ENCODE measurements at places on chromosomes 3 and 15.
A peak's percentile ranks its signal among the peaks of the same experiment; 100 is the strongest.

DNA sequence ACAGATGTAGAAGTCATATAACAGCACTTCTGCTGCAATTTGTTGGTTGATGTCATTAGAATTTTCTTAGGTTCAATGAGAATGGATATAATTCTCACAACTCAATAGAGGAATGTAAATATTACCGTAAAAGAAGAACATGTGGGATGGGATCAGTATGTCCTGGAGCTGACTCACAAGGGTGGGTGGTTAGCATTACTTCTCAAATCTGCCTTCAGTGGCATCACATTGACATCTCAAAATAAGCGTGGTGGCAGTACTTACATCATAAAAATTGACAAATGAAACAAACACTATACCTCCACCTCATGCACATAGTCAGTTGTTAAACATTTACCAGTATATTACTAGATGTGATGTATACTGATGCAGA is 1068.0 kb upstream of the CADM2 start:
- DNase-seq = no peak

DNA sequence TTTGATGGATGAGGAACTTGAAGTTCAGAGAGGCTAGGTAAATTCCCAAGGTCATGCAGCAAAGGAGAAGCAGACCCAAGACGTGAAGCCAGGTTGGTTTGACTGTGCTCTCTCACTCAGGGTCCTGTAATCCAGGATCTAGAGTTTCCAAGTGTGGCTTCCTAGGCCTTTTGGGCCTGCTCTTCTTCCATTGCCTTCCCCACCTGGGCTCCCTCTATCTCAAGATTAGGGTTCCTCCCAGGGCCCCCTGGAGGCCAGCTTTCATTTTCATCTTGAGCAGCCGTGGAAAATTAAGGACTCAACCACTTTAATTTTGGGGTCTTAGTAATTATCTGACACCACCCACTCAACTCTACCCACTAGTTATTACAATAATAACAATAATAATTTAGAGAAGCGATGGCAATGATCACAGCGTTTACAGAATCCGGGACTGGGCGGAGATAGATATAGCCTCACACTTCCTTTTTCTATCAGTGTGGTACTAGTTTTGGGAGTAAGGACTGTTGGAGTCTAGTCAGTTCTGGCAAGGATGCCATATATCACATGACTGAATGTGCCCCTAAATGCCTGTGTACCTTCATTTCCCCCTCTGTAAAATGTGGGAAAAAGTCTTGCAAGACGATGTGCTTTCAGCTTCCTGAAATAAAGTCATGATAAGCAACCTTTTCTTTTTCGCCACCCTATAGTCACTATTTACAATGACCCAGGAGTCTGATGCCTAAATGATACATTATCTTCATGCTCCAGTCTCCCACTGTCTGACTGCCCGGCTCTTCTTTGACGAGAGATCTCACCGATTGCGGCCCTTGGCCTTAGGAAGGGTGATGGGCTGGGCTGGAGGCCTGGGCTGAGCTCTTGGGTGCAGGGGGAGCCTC is 30.2 kb upstream of the MAGEF1 start:
- DNase-seq = no peak

DNA sequence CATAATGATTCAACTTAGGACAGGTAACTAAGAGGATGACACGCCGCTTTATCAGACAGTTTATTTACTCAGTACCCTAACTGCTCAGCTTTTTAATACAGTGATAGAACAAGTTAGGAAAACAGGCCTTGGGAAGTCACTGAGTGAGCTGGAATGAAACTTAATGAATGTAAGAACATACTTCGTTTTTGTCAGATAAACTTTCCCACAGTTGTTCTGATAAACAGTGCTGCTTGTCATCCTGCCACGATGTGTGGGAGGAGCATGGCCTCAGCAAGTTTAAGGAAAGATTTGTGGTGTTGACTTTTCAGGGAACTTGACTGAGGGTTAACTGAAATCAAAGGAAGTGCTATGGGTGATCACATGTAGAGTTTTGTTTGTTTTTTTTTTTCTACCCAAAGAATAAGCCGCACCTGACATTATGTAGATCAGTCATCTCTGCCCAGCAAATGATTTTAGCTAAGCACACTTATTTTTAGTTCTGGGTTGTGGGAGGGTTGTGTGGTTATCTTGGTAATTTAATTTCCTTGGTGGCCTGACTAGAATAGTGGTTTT is 5.6 kb upstream of the P2RY14 start:
- DNase-seq = no peak

- no peak for DNase-seq
Observed at GRCh38 chr3:69881051-69881450, 118.5 kb upstream of the SAMMSON start.

DNA sequence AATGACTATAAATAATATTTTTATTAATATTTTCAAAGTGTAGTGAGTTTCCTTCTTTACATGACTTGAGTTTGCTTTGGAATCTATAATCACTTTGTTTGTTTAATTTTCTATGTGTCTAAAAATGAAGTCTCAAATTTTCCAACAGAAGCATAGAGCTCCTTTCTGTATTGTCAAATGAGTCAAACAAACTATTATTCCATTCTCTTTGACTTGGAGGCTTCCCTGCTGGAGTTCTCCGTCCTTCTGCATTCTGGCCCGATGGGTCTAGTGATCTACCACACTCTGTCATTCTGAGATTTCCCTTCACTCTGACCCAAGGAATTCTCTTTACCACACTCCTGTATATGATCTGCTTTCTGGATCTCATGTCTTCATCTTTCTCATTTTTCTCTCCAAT is 30.1 kb downstream of the POLR2M start:
- no peak for DNase-seq

GRCh38 chr3:44208568-44208967 is 33.1 kb upstream of the TOPAZ1 start:
- no peak for DNase-seq

DNA sequence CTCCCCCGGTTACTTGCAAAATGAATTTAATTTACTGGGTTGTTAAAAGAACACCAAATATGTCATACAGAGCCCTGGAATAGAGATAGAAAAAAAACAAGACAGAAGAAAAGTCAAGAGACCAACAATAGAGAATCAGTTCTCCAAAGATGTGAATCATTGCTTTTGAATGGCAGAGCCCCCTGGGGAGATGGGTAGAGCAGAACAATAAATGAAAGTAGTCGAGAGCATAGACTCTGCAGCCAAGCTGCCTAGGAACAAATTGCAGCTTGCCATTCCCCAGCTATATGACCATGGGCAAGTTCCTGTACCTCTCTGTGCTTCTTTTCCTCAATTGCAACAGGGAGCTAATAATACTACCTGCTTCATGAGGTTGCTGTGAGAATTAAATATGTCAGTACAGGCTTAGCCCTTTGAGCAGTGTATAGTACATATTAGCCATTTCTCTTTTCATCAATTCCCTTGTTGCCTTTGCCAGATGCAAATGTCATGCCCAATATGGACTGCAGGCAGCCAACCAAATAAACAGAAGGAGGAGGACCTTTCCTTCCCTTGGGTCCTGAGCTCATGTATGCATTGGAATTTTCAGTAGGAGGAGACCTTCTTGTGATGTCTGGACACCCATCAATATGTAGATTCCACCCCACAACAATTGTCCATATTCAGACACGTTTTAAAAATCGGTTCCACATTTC is 25.0 kb upstream of the BFSP2 start:
- no peak for DNase-seq

- no peak for DNase-seq
Observed at GRCh38 chr3:71356265-71356664, 227.3 kb downstream of the FOXP1 start.

- no peak for DNase-seq
Observed at GRCh38 chr3:158819282-158819681, 17.4 kb downstream of the MFSD1 start.

- no peak for DNase-seq
Observed at GRCh38 chr15:92883163-92883875, 16.8 kb upstream of the CHD2 start.

DNA sequence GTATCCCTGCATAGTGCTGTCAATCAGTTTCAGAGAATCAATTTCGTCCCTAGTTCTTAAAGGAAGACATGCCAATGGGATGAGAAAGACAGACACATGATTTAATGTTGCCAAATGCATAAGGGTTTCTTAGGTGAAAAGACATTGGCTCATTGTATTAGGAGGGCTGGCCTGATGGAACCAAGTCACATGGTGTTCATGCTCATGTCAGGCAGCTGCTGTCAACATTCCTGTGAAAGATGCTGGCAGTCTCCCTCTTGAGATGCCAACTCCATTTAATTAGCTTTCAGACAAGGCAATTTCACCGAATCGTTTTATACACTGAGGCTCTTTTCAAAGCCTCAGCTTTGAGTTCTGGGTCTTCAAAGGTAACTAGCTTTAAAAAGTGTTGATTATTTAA is 16.1 kb upstream of the IL1RAP start:
- DNase-seq = peak; percentile 61

GRCh38 chr15:52819253-52819652 is 29.1 kb upstream of the ONECUT1 start:
- no peak for DNase-seq

DNA sequence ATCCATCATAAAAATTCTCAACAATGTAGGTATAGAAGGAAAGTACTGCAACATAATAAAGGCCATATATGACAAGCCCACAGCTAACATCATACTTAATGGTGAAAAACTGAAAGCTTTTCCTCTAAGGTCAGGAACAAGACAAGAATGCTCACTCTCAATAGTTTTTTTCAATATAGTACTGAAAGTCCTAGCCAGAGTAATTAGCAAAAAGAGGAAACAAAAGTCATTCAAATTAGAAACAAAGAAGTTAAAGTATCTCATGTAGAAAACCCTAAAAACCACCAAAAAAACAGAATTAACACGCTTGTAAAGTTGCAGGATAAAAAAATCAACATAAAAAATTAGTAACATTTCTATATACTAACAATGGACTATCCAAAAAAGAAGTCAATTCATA is 61.8 kb downstream of the MYH15 start:
- no peak for DNase-seq

- DNase-seq = no peak
Observed at GRCh38 chr15:67690936-67691335, 134.4 kb upstream of the SKOR1 start.

GRCh38 chr15:50116477-50116876 is 2.6 kb downstream of the ATP8B4 start:
- no peak for DNase-seq

DNA sequence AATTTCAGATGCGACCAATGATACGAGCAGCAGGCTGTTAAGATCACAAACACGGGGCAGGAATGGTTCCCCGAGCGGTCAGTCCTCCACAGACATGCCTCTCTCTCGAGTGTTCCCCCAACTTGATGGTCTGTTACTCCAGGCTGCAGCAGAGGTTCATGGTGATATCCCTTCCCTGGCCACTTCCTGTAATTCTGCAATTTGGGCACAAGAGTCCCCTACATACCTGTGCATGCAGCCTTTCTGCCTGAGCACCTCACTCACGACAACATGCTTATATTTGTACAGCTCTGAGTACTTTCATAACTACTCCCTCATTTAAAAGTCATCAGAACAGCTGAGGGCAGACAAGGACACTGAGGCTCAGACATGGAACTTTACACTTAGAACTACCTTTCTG is 408.1 kb upstream of the NR2F2 start:
- DNase-seq = no peak

DNA sequence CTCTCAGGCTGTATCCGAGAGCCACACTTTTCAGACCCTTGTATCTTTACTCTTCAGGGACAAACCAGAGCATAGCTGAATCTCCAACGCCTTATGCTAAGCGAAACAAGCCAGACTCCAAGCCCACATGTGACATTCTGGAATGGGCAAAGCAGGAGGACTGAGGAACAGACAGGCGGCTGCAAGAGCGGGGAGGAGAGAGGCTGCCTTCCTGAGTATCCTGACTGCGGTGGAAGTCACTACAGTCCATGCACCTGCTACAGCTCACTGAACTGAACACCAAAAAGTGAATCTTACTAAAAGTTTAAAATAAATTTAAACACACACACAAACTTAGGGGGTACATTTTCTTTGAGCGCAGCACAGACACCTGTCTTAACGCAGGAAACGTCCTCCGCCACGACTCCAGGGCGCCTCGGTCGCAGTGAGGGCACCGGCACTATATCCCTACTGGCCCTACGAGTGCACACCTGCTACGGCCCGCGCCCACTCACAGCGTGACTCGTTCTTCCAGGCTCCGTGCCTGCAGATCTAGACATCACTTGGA is 1.4 kb downstream of the CYFIP1 start:
- no peak for DNase-seq

- peak; percentile 68 for DNase-seq
Observed at GRCh38 chr3:124272605-124273151, 280.8 kb upstream of the ROPN1 start.

All from retinal pigment epithelial cell (primary cell).